ENCODE measurements at places on chromosomes 6 and 20.
A peak's percentile ranks its signal among the peaks of the same experiment; 100 is the strongest.

DNA sequence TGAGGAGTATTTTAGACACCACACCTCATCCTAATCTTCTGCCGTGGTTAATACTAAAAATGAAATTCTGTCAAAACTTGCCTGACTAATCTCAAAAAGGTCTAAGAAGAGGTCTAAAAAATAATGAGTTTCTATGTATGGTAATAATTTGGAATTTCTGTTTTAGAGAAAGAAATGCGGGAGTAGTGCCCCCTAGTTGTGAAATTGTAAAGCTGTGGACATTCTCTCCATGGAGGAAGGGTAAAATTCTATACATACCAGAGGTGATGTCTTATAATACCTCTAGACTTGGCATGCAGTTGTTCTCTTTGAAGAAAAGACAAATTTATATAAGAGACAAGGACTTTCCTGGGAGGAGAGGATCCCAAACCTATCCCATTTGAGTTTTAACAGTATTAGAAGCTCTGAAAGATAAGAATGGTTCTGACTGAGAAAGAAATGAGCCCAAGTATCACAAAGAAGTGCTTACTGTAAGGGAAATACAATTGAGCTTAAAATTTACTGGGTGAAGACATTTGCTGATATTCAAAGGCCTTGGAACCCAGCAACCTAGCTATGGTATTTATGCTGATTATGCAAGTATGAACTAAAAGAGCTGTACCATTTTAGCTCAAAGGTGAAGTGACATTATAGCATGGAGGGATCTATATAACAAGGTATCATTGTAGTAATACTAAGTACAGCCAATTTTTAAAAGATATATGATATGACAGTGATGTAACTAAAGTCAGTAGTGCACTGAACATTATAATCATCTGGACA is 5.1 kb upstream of the EPHA7 start:
- DNase-seq, result no peak

DNA sequence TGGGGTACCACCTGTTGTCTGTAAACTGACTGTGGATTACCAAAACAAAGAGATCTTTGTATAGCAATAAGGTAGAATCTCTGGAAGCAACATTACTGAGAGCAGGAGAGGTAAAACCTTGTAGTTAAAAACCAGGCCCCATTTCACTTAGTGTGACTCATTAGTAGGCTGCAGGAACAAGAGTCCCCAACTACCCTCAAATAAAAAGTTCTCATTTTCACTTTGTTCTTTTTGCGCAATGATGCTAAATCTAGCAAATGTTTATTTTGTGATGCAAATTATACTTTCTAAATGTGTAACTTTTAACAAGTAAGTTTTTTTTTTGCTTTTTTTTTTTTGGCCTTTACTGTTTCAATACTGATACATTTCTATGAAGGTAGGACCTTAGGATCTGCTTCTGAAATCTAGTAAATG is 67.1 kb downstream of the ESF1 start:
- DNase-seq, result no peak

- DNase-seq, result no peak
Observed at GRCh38 chr20:37511610-37512275, 9.3 kb upstream of the NNAT start.

DNA sequence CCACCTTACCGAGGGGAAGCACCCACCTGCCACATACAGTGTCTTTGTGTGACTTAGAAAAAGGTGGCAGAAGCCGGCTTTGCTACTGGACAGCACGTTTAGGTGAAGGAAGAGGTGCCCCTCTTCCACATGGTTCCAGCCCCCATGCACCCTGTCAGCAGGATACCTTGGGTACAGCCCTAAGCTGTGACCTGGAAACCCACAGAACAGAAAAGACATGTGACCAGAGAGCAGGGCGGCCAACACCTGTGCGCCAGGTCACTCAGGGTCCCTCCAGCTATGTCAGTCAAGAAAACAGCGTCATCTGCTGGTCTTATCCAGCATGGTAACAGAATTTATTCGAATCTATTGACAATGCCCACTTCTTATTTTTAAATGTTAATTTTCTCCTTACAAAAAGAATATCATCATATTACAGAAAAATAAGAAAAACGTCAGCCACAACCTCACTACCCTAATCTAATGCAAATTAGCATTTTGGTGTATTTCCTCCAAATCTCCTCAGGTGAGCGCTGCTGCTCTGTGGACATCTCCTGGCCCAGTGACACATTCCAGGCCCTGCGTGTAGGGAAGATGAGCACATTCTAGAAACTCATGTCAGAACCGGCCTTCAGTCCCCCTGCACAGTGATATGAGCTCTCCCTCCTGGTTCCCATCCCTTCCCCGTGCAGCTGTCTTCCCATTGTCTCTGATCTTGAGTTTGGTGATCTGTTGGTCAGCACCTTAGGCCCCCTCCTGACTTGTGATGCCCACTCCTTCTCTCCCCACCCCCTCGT is 37.2 kb downstream of the GTF2H5 start:
- DNase-seq, result no peak

DNA sequence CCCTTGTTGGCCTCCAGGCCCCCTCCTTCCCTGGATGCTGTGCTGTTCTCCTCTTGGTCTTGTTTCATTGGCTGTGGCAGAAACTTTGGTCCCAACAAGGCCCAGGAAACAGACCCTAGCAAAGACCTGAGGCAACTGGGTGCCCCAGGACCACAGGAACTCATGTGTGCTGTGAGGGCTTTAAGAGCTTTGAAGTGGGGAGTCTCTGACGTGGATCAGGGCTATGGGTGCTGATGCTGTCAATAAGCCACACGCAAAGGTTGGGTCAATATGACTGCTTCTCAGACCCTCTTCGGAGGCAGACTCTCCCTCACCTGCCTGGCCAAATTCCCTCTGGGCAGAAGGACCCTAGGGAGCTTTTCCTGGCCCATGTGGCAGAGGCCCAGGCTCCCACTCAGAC is 91.5 kb upstream of the MLN start:
- no peak for DNase-seq

- DNase-seq, result no peak
Observed at GRCh38 chr6:158781692-158782373, 37.3 kb downstream of the EZR start.

GRCh38 chr20:64236137-64237088 is 19.1 kb upstream of the PCMTD2 start:
- no peak for DNase-seq

- DNase-seq, result no peak
Observed at GRCh38 chr20:3150908-3151307, 8.8 kb downstream of the FASTKD5 start.

DNA sequence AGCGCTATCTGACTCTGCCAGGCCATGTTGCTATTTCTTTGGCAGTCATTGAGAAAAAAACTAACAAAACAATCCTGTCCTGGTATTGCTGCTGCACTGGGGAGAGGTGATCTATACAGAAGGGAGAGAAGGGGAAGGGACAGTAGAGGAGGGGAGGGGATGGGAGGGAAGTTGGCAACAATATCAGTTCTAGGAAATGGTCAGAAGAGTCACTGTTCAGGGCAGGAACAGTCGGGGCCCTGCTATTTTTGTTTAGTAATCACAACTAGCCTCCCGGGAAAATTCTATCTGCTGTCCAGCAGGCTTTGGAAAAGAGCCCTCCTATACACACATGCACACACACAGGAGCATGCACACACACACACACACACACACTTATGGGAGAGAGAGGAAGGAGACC is 142.3 kb upstream of the CARMIL1 start:
- peak; percentile 11 for DNase-seq

- DNase-seq, result no peak
Observed at GRCh38 chr6:22149096-22149495, 147.7 kb downstream of the PRL start.

DNA sequence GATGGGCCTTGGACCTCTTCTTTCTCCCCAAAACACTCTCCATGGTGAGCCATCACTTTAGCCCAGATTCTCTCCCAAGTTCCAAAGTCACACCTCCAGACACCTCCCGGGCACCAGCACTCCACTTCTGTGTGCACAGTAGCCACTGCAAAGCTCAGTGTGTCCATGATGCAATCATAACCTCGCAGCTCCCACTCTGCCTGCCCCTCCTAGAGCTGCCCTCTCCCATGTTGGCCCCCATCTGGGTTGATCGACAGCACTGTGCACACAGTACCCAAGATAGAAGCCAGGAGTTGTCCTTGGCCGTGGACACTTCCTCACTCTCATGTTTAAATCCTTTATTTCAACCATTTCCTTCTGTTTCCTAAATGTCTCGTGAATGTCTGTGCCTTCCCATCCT is 293.3 kb downstream of the PACRG start:
- DNase-seq, result no peak

GRCh38 chr6:217048-217659 is 75.1 kb upstream of the DUSP22 start:
- DNase-seq, result peak; percentile 21
